GM03348 (cell line): ENCODE measurements at places on chromosomes 2 and 18.

DNA sequence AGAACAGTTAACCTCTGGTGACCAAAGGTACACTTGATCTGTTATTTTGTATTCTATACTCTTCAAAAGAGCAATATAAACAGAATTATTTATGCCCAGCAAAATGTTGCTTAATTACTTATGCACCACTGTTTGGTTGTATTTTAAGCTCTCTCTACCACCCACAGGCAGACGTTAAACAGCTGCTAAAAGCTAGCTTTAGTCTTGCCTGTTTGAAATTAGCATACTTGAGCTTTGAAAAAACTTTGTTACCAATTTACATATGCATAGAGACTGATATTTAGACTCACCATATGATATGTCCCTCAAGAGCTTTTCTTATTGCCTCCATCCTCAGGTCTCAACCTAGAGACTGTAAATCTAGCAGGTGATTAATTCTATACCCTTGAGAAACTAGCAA is 426.9 kb downstream of the NR4A2 start:
- no peak for DNase-seq

- DNase-seq, result no peak
Observed at GRCh38 chr2:239245107-239245506, 155.7 kb downstream of the HDAC4 start.

GRCh38 chr2:207332480-207333212 is 166.9 kb upstream of the KLF7 start:
- DNase-seq, result no peak

DNA sequence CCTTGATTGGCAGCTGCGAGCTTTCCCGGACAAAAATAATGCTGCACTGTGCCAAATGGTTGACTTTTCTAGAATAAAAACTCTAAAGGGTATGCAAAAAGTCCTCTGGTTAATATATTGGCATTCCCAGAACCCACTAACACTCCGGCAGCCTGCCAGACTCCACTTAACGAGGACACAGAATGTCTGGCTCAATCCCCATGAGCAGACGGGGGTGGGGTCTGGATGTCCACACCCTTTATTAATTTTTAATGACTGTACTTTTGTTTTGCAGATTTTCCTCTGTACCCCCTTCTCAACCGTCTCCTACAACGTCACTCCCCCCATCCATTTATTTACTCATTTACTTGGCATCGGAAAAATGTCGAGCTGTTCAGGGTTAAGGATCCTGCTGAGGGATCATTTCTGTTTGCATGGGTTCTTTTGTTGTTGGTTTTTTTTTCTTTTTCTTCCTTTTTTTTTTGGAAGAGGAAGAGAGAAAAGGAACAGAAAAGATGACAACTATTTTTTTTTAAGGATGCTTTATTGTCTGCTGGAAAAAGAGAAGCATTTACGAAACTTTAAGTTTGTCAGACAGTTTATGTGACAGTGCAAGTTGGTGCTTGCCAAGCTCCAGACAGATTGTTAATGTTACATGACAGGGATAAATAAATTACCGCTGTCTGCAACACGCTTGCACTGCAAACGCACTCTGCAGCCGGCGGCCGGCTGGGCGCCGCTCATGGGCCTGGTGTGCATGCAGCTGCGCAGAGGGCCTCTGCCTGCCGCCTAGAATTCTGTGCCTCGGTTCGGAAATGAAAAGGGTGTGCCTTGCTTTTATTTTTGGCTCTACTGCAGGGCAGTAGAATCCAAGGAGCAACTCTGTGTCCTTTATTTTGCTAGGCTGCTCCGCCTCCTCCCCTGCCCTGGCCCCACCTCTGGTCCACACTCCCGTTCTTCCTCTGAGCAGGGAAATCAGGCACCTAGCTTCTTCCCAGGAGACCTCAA is 3.6 kb downstream of the LDLRAD4 start:
- DNase-seq, result peak; percentile 77

GRCh38 chr2:230954746-230955145 is 29.7 kb upstream of the GPR55 start:
- no peak for DNase-seq

- peak; percentile 29 for DNase-seq
Observed at GRCh38 chr18:33751613-33752221, 173.7 kb downstream of the ASXL3 start.

GRCh38 chr18:50240080-50240563 is 26.2 kb downstream of the CFAP53 start:
- no peak for DNase-seq

DNA sequence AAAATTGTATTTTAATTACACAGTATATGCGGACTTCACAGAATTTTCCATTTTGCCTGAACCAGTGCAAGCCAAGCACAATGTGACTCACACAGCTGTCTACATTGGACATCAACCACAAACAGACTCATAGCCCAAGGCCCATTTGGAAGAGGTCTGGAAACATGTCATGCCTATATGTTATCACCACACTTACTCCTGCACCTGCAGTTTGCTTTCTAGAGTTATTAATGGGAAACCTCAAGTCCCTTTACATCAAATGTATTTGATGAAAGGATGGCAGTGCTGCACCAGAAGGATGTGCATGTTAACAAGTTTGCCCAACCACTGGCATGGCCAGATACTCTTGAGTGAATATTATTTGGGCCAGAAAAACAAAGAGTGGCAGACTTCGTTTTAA is 548.9 kb upstream of the CDH2 start:
- no peak for DNase-seq

DNA sequence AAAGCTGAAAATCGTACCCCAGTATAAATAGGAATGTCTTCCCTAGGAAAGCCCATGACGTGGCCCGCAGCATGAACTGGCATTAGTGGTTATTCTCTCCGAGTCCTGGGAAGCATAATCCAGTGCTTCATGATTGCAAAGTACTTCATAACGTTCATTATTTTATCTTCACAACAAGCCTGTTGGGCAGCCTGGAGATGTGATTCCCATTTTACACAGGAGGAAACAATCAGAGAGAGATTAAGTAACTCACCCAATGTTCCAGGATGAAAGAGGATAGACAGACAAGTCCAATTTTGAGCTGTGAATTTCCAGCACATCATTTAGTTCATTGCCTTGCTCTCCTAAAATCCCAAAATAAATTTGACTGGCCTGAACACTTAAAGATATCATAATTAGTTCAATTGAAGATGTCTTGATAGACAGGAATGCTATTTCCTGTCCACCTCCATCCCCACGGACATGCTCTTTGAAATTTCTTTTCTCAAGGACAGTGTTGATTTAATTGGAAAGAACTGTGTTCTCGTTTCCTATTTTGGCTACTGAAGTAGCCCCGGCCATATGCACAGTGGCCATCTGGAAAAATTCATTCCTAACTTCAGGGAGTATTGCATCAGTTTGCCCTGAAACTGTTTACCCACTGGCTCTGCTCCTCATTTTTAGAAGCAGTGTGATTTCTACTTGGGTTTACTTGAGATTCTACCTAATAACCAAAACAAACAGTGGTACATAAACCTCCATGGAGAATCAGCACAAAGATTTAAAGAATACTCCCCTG is 93.9 kb downstream of the VWC2L start:
- DNase-seq, result no peak

GRCh38 chr2:103132536-103133217 is 370.8 kb downstream of the TMEM182 start:
- DNase-seq, result no peak

DNA sequence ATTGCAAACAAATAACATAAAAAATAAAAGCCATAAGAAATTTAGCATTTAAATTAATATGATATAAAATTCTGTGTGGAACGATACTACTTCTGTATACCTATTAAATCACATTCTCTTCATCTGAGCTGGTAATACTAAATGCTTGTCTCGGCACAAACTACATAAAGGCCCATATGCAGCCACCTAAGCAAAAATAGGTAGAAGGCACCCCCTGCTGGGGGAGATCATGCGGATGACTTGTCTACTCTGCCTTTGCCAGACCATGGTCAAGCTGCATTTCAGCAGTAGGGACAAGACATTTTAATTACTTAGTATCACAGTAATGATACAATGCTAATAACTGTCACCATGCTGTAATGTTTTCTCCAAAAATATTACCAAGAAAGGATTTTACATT is 108.0 kb downstream of the CDH19 start:
- no peak for DNase-seq

GRCh38 chr2:233919938-233920337 is 2.8 kb downstream of the TRPM8 start:
- no peak for DNase-seq

GRCh38 chr2:86302320-86302719 is 35.1 kb downstream of the REEP1 start:
- DNase-seq, result no peak

DNA sequence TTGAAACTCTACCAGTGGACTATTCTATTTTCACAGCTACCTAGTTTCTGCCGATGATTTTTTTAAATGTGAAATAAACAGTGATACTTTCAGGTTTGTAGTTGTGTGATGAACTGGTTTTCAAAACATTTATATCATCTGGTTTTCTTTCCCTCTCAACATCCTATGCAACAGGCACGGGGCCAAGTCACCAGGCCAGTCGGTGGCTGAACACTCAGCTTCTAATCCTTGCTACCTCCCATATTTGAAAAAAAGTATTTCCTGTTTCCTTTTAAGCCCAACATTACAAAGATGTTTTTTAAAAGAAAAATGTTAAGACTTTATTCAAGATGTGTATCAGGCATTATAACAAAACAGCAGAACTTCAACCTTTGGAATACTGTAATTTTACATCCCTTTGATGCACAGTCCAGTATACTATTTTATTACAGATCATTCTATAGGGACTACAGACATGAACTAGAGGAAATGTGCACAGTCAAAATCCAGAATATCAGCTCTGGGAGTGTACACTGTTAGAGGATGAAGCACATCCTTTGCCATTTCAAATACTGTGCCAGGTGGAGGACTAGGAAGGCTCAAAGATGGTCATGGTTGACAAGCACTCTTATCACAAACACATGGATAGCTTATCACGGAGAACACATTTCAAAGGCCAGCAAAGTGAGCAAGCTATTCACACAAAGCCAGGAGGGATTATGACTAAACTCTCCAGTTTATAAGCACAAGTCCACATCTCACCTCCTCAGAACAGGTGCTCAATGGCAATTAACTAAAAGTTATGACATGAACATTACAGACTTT is 14.6 kb downstream of the MRPL35 start:
- no peak for DNase-seq

- no peak for DNase-seq
Observed at GRCh38 chr2:179096090-179096489, 46.2 kb upstream of the CCDC141 start.

DNA sequence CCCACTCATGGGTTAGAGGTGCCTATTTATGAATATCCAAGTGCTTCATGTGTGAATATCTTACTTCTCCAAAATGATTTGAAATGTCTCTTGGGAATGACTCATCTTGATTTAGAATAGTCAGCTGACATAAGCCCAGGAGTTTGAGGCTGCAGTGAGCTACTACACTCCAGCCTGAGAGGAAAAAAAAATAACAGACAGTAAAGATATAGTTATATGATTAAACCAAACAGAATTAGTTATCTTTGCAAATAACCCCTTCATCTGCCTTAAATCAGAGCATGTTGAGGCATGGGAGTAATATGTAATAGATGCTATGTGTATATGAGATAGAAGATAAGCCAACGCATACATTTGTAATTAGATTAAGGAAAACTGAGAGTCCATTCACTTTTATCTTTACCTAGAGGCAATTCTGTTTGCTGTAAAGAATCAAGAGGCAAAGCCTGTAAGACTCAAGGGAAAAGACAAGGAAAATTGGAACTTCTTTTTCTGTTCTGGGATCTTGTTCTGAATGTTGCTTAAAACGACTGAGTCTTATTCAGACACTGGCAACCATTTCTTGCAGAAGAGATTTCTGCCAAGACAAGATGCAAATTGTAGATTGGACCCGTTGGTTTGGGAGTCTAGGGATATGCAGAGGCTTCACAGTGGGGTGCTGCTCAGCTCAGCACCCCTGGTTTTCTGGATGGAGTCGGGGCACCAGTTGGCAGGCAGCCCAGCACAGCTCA is 104.4 kb downstream of the LIPG start:
- DNase-seq, result peak; percentile 33

DNA sequence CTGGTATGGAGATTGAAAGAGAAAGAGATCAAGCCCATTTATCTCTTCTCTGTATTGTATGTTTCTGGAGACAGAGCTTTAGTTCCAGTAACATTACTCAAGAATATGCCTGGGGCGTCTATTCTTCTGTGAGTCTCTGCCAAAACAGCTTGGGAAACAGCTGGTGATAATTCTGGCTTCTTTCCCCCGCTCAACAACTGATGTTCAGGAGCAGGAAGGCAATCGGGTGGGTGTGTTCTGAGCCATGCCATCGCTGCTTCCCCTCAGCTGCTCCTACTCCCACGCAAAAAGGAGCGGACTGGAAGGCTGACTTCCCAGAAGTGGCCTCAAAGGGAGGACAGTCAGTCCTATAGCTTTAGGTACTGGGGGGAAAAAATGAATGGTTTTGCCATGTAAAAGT is 695.1 kb downstream of the PLCL1 start:
- DNase-seq, result peak; percentile 81
